Myometrial cell (primary cell): ENCODE measurements at places on chromosomes 4 and X. TPM values are rescaled to one million over a fixed set of nuclear protein-coding genes. Genes with fewer than 3 reads are reported as not detected.

Gene SSX1
- not detected in 2 replicates for total RNA-seq

Gene DGKK
- total RNA-seq, result not detected in 2 replicates

Gene GRIA2
- total RNA-seq, result not detected in 2 replicates

Gene NUDT10
- 0.86 and 1.9 TPM in 2 replicates for total RNA-seq

Gene FRG2
- not detected in 2 replicates for total RNA-seq

Gene KCTD8
- total RNA-seq, result 0.58 TPM in 1 of 2 replicates, not detected in the other

Gene FGFBP1
- total RNA-seq, result not detected in 2 replicates

Gene SERPINA7
- not detected in 2 replicates for total RNA-seq

Gene TMSB15B
- total RNA-seq, result 2.9 and 8.5 TPM in 2 replicates

Gene MXRA5
- total RNA-seq, result 0.86 and 1.2 TPM in 2 replicates

Gene RHOXF2B
- total RNA-seq, result not detected in 2 replicates

Gene CLNK
- not detected in 2 replicates for total RNA-seq

Gene CDKL2
- total RNA-seq, result 0.86 and 0.89 TPM in 2 replicates

Gene HEPH
- 2.0 and 3.0 TPM in 2 replicates for total RNA-seq

Gene DGAT2L6
- total RNA-seq, result not detected in 2 replicates
